Endothelial cell (in vitro differentiated cells): ENCODE measurements at places on chromosomes 3 and 15. TPM values are rescaled to one million over a fixed set of nuclear protein-coding genes. Genes with fewer than 3 reads are reported as not detected.
A peak's percentile ranks its signal among the peaks of the same experiment; 100 is the strongest.

Gene ZNF860
- total RNA-seq, result 1.1 TPM

Gene DUOX2
- total RNA-seq, result 1.2 TPM

Gene ALG1L2
- 4.4 TPM for total RNA-seq

Gene P3H2
- 1.5 TPM for total RNA-seq

Gene AP3B2
- total RNA-seq, result 5.6 TPM

Gene ACAN
- total RNA-seq, result 0.03 TPM

Gene KBTBD13
- total RNA-seq, result not detected

Gene JMJD7
- total RNA-seq, result 13.8 TPM

Gene ACKR4
- not detected for total RNA-seq

Gene CPNE9
- total RNA-seq, result 0.31 TPM

- H3K4me1 ChIP-seq, result no peaks in the 10 kb centered on the region
- no peak for DNase-seq
- H3K27ac ChIP-seq, result no peak within 1 kb of the TSS
- H3K4me3 ChIP-seq, result no peak within 1 kb of the TSS
- H3K27me3 ChIP-seq, result peaks cover 2% of the 10 kb centered on the region
Observed at GRCh38 chr3:194351080-194351672, at the start of gene CPN2. TSS of gene CPN2 (minus strand) at chr3:194351328. CDS start at chr3:194342702, 8,626 bp downstream.

- no peak overlapping the region for H3K27ac ChIP-seq
- no peak for DNase-seq
- no peak overlapping the region for H3K4me3 ChIP-seq
- no peaks in the 10 kb centered on the region for H3K27me3 ChIP-seq
- H3K36me3 ChIP-seq, result no peaks in the 10 kb centered on the region
Observed at GRCh38 chr15:58206151-58206550, 68.0 kb downstream of the AQP9 start.

GRCh38 chr3:120705884-120706582 is 24.0 kb upstream of the HGD start:
- no peaks in the 10 kb centered on the region for H3K4me1 ChIP-seq
- H3K27ac ChIP-seq, result no peak overlapping the region
- H3K36me3 ChIP-seq, result peaks cover 10% of the 10 kb centered on the region
- no peak for DNase-seq
- no peaks in the 10 kb centered on the region for H3K27me3 ChIP-seq

DNA sequence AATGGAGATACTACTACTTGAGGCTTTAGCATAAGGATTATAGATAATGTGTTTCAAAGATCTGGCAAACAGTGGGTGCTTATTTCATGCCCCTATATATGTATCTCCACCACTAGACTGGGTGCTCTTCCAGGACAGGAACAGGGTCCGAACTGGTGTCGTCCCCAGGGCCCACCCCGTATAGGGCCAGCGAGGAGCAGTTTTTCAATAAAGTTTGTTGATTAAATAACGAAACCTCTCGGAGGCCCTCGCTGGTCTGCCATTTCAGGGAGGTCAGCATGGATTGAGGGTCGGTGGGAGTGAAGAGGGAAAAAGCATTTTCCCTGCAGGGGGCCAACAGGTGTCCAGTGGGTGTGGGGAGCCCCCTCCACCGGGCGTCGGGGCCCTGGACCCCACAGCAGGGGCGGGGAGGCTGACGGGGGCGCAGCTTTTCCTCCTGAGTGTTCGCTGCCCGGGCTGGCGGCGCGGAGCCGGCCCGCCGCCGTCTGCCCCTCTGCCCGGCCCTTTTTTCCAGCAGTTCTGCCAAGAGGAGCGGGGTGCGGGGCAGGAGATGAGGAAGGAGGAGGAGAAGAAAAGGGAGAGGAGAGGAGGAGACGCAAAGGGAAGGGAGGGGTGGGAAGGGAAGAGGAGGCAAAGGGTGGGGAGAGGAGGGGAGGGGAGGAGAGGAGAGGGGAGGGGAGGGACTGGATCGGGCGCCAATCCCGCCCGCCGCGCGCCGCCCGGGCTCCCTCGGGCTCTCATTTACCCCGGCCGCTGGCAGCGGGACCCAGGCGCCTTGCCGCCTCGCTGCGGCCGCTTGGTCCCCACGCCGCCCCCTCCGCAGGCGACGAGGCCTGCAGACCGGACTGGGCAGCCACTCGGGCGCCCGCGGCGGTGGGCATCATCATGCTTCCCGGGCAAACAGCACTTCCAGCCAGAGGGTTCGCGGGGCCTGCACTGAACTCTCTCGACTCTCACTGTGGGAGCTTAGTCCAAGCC is 66.3 kb downstream of the ISG20 start:
- H3K36me3 ChIP-seq, result peaks cover 3% of the 10 kb centered on the region
- DNase-seq, result no peak
- H3K27me3 ChIP-seq, result peaks cover 9% of the 10 kb centered on the region
- H3K4me1 ChIP-seq, result peaks cover 11% of the 10 kb centered on the region

DNA sequence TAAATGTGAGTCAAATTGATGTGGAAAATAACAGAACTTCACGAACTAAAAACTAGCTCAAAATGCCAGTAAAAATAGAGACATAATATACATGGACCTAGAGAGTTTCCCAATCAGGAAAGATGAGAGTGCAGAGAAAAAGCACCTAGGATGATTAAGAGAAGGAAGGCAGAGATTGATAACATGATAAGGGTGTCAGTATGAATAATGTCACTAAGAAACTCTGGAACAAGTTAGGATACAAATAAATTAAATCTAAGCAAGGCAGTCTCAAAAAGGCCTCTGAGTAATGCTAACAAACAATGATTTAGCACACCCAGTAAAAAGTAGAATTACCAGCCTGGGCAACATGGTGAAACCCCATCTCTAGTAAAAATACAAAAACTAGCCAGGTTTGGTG is 304.7 kb upstream of the DPPA4 start:
- no peaks in the 10 kb centered on the region for H3K27me3 ChIP-seq
- no peak overlapping the region for H3K27ac ChIP-seq
- no peaks in the 10 kb centered on the region for H3K36me3 ChIP-seq
- no peak overlapping the region for H3K4me3 ChIP-seq
- no peaks in the 10 kb centered on the region for H3K4me1 ChIP-seq

GRCh38 chr15:88174571-88174970 is 82.0 kb downstream of the NTRK3 start:
- H3K4me3 ChIP-seq, result no peak overlapping the region
- no peaks in the 10 kb centered on the region for H3K36me3 ChIP-seq

- H3K4me3 ChIP-seq, result peak overlapping the region; percentile 92
- no peaks in the 10 kb centered on the region for H3K36me3 ChIP-seq
- DNase-seq, result peak; percentile 33
- no peak overlapping the region for H3K27ac ChIP-seq
- peaks cover 6% of the 10 kb centered on the region for H3K27me3 ChIP-seq
- H3K4me1 ChIP-seq, result peaks cover 2% of the 10 kb centered on the region
Observed at GRCh38 chr3:185153171-185153771, 411 bp upstream of the C3orf70 start.

DNA sequence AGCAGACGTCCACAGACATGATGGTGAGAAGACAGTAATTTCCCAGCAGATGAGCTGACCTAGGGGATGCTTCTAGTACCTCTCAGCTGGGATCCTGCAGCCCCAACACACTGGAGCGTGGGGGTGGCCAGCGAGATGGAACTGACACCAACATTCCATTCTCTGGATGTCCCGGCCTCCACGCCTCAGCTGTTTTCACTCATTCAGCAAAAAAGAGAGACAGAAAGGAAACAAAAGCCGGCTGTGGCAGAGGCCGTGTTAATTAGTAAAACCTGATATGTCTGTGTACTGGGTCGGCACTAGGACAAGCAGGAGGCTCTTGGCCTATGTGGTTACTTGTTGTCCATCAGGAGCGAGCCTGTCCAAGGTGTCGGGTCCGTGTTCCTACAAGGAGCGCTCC is 82.6 kb upstream of the MYZAP start:
- peaks cover 62% of the 10 kb centered on the region for H3K36me3 ChIP-seq
- peaks cover 3% of the 10 kb centered on the region for H3K27me3 ChIP-seq
- DNase-seq, result no peak
- peak overlapping the region; percentile 98 for H3K27ac ChIP-seq
- H3K4me1 ChIP-seq, result peaks cover 87% of the 10 kb centered on the region
- H3K4me3 ChIP-seq, result no peak overlapping the region

DNA sequence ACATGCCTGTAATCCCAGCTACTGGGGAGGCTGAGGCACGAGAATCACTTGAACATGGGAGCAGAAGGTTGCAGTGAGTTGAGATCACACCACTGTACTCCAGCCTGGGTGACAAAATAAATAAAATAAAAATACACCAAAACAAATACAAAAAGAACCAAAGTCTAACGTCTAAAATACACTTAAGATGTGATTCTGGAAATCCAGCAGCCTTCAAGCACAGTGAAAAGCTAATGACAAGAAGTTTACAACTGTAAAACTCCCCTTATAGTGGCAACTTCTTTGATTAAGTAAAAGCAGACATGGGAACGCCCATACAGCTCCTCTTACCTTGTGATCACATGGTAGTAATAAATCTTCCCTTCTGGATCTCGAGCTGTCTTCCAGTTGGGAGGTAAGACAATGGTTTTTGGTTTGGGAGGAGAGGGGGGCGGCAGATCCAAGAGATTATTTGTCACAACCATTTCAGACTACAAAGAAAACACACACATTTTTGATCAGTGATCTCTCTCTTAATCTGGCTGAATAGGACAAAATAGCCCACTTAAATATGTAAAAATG is 62.8 kb downstream of the NBEAL2 start:
- H3K27me3 ChIP-seq, result no peaks in the 10 kb centered on the region
- H3K4me1 ChIP-seq, result no peaks in the 10 kb centered on the region
- H3K27ac ChIP-seq, result no peak overlapping the region
- H3K4me3 ChIP-seq, result no peak overlapping the region

DNA sequence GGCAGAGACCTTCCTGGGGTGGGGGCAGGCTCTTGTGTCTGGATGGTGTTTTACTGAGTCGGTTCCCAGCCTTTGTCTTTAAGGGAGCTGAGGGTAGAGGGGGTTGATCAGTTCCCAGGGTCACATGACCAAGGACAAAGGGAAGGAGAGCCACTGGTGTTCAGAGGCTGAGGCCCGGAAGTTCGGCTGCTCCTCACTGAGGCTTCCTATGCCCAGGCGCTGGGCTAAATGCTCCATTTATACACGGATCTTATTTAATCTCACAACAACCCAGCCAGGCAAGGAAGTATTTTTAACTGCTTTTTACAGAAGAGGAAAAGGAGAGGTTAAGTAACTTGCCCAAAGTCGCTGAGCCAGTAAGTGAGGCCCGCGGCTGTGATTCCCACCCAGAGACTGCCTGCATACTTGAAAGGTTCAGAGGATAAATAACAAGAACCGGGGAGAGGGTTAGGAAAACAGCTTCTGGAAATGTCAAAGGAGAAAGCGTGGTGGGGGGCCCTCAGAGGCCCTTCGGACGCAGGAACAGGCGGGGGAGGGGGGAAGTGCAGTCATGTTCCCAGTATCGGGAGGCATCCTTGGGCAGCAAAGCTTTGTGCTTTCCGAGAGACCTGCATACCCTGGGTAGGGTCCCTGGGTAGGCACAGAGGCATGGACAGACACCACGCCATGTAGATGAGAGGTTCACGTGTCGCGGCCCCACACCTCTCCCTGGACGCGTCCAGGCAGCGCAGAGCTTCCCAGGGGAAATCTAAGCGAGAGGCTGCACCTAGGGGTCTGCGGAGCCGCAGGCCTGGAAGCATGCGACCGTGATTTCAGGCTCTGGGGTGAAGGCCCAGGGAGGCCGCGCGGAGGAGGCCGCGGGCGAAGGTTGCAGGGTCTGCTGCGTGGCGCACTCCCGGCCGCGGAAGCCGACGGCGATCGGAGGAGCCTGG is 21.3 kb downstream of the EPHB3 start:
- H3K4me1 ChIP-seq, result peaks cover 39% of the 10 kb centered on the region
- H3K36me3 ChIP-seq, result peaks cover 12% of the 10 kb centered on the region
- peak overlapping the region; percentile 51 for H3K27ac ChIP-seq
- peak; percentile 35 for DNase-seq

DNA sequence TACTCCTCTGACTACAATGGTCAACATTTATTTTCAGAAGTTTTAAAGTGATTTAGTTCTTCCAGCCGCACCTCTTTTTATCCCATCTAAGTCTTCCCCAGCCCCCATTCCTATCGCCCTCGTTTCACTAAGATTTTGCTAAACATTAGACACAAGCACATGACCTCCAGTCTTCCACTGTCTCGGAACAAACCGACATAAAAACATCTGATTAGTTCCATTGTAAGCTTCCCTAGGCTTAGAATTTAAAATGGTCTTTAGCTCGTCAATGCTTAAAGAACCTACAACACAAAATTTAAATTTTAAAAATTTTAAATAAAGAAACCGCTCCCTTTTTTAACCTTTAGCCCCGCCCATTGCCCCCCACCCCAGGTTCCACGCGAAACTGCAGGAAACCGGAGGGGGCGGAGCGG is 284 bp upstream of the TSC22D2 start:
- no peak for DNase-seq
- peaks cover 6% of the 10 kb centered on the region for H3K36me3 ChIP-seq
- H3K27me3 ChIP-seq, result peaks cover 11% of the 10 kb centered on the region
- peak overlapping the region; percentile 99 for H3K27ac ChIP-seq
- H3K4me3 ChIP-seq, result peak overlapping the region; percentile 94
- peaks cover 17% of the 10 kb centered on the region for H3K4me1 ChIP-seq

DNA sequence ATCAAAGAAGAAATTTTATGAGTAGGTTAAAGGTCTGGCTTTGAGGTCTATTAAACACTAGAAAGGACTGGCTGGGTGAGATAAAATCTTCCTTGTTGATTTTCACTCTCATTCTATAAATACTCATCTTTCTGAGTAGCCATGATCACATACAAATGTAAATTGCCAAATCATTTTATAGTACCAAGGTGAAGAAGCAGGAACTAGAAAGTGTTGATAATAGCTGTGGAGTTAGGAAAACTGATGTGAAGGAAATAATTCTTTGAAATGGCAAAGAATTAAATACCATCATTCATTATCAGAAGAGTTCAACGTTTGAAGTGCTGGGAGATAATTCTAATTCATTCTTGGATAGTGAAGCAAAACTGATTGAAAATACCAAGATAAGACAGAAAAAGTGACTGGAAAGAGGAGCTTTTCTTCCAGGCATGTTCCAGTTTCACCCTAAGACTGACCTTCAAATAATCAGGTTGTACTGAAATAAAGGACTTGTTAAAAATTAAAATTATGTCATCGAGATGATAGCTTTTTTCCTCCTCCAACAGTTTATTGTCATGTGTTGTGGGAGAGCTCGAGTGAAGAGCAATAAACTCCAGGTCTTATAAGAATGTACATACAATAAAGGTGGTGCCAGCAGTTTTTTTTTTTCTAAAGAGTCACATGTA is 17.4 kb downstream of the THBS1 start:
- no peaks in the 10 kb centered on the region for H3K36me3 ChIP-seq
- no peak for DNase-seq
- no peak overlapping the region for H3K4me3 ChIP-seq
- H3K4me1 ChIP-seq, result no peaks in the 10 kb centered on the region

- no peaks in the 10 kb centered on the region for H3K36me3 ChIP-seq
- H3K27me3 ChIP-seq, result no peaks in the 10 kb centered on the region
- no peaks in the 10 kb centered on the region for H3K4me1 ChIP-seq
- DNase-seq, result no peak
- no peak overlapping the region for H3K4me3 ChIP-seq
Observed at GRCh38 chr3:16589120-16589519, 16.1 kb downstream of the DAZL start.

- H3K36me3 ChIP-seq, result peaks cover 17% of the 10 kb centered on the region
- H3K4me1 ChIP-seq, result peaks cover 14% of the 10 kb centered on the region
- H3K4me3 ChIP-seq, result peak overlapping the region; percentile 100
- H3K27me3 ChIP-seq, result peaks cover 25% of the 10 kb centered on the region
Observed at GRCh38 chr15:65870889-65871533, 1.7 kb downstream of the RAB11A start.

- no peak overlapping the region for H3K4me3 ChIP-seq
- peaks cover 2% of the 10 kb centered on the region for H3K27me3 ChIP-seq
- no peak for DNase-seq
Observed at GRCh38 chr15:57772223-57772957, 65.9 kb downstream of the POLR2M start.
